Hematopoietic multipotent progenitor cell treated with erythropoietin and hydrocortisone succinate and interleukin-3 and kit ligand, for 6 days (in vitro differentiated cells): ENCODE measurements at places on chromosomes 7 and 10.
A peak's percentile ranks its signal among the peaks of the same experiment; 100 is the strongest.

- DNase-seq: peak; percentile 50
Observed at GRCh38 chr7:44194069-44194468, 4.8 kb upstream of the GCK start.

DNA sequence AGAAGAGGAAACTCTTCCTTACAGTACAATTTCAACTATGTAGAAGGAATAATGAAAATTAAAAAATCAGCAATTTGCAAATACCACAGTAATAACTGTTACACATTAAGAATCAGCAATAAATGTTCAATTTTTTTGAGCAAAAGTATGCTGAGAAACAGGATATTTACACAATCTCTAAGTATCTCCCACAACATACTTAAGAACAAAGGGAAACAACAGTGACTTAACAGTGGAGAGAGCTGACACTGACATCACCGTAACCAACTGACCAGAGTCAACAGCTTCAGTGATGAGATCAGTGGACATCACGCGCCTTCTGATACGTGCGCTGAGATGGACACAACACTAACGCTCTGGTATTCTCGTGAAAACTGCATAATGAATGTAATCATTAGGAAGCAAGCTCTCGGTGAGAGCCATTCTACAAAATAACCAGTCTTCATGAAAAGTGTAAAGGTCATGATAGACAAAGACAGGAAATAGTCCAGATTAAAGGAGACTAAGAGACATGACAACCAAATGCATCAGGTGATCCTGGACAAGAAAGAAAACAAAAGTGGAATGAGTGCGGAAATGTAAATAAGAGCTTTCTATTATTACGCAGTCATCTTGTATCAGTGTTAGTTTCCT, 82.6 kb downstream of the PIP4K2A start:
- DNase-seq: no peak

DNA sequence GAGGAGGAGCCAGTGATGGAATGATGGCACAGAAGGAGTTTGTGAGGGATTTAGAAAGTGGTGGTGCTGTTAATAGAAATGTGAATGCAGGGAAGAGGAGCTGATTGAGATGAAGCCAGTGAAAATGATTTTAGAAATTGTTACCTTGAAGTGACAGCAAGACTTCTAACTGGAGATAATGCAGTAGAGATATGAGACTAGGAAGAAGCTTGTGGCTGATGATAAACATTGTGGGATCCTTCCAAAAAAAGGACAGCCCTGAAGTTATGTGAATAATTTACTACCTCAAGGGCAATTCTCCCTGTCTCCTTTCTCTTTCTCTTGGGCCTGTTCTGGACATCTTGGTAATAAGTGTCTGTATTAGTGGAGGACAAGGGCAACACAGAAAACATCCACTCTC, 138.6 kb downstream of the LSMEM1 start:
- DNase-seq: no peak

DNA sequence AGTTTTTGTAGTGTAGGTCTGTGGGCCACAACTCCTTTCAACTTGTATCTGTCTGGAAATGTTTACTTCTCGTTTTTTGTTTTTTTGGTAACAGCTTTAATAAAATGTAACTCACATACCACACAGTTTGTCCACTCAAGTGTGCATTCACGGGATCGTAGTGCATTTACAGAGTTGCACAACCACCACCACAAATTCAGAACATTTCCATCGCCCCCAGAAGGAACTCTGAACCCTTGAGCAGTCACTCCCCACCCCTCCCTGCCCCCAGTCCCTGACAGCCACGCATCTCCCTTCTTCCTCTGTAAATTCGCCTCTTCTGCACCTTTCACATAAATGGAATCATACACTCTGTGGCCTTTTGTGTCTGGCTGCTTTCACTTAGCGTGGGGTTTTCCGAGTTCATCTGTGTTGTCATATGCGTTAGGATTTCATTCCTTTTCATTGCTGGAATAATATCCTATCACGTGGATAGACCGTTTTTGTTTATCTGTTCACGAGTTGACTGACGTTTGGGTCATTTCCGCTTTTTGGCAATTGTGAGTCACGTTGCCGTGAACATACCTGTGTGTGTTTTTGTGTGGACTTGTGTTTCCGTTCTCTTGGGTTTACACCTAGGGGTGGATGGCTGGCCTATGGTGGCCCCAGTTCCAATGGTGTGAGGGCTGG, 10.3 kb downstream of the JAKMIP3 start:
- no peak for DNase-seq

DNA sequence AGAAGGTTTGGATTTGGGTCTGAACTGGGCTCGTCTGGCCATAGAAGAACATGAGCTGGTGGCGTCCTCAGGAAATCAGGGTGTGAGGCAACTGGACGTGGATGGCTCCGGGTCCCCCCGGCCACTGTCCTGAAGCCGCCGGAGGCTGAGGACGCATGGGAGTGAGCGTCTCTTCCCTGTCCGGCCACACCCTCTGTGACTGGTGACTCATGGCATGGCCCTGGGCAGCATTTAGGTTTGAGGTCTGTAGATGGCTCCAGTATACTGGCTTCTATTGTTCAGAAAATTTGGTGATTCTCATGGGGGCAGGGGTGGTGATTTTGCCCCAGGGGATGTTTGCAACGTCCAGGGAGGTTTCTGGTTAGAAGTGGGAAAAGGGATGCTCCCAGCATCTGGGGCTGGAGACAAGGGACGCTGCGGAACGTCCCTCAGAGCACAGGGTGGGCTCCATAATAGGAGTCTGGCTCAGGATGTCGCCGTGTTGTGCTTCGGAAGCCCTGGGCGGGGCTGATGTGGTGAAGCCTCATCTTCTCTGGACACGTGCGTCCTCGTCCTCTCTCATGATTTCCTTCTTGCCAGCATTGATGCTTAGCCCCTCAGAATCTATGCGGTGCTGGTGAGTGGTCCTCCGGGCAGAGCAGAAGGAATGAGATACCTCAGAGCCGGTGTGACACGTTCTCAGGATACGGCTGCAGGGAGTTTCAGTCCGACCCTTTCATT, 49.9 kb downstream of the PITRM1 start:
- DNase-seq: no peak

GRCh38 chr10:23439452-23439960, 631 bp downstream of the OTUD1 start:
- peak; percentile 20 for DNase-seq

- DNase-seq: no peak
Observed at GRCh38 chr7:6277476-6277875, 5.1 kb upstream of the CYTH3 start.

DNA sequence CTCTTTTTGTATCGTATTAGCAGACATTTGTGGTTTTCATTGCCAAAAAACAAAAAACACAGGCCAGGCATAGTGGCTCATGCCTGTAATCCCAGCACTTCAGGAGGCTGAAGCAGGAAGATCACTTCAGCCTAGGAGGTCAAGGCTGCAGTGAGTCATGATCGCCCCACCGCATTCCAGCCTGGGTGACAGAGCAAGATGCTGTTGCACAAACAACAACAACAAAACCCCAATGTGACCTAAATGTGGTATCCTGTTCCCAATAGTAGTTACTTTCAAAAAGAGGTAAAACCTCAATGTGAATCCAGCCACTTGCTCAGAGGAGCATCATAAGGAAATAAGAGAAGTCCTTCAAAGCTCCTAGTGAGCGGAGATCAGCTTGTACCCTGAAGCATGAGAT, 45.8 kb upstream of the SKAP2 start:
- no peak for DNase-seq

GRCh38 chr7:127912901-127913300, 118.3 kb downstream of the LRRC4 start:
- DNase-seq: no peak

DNA sequence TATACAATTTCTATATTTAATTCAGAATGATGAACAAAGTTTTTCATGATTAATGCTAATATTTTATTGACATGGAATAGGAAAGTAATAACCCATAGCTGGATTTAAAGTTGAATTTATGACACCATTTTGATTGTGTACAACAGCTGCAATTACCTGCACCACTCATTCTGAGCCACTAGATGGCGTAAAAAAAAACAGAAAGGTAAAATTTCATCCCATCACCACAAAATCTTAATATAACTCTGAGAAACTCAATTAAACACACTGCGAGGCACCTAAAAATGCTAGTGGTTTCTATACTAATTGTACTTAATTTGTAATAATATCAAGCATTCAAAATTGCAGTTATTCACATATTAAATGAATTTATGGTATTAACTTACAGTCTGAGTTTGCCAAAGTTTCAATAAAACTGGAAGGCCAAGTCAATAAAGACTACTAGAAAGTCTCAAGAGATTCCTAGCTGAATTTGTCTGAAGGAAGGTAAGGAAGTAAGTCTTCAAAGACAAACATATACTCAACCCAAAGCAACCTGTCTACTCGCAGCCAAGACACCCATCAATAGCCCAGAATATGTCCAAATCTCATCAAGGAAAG, 182.5 kb downstream of the SKAP2 start:
- DNase-seq: peak; percentile 72
